ENCODE measurements at places on chromosomes 3 and 15.

DNA sequence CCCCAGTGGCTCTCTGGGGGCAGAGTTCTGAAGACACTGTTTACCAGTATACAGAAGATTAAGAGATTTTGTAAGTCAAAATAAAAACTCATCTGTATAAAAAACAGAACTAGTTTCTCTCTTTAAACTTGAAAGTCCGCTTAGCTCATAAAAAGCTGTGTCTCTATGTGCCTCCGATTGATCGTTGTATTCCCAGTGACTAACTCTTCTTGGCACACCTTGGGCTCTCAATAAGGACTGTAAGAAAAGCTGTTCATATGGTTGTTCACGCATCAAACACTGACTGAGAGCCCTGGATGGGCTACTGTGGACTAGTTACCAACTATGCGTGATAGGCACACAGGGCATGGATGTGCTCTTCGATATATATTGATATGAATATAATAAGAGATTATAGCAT, 107.9 kb downstream of the P3H2 start:
- DNase-seq, result no peak

DNA sequence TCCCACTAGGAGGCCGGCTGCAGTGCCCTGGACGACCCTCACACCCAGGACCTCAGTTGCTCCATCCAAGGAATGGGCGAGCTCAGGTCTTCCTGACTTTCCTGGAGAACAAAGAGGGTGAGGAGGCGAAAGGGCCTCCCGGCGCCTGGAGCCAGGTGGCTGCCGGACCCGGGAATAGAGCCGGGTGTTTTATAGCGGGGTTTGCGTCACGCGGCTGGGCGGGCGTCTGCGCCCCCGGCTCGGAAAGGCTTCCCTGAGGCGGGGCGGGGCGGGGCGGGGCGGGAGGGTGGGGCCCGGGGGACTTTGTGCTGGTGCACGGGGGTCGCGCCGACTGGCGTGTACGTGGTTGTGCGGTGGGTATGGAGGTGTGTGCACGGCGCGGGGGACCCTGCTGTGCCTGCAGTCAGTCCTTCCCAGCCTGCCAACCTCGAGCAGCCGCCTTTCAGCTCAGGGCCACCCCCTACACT, 4.6 kb upstream of the PRKCD start:
- no peak for DNase-seq

- DNase-seq, result no peak
Measured at GRCh38 chr15:85443046-85443445, 62.6 kb downstream of the AKAP13 start.

GRCh38 chr15:78192826-78193594, 41.4 kb downstream of the ACSBG1 start:
- no peak for DNase-seq

DNA sequence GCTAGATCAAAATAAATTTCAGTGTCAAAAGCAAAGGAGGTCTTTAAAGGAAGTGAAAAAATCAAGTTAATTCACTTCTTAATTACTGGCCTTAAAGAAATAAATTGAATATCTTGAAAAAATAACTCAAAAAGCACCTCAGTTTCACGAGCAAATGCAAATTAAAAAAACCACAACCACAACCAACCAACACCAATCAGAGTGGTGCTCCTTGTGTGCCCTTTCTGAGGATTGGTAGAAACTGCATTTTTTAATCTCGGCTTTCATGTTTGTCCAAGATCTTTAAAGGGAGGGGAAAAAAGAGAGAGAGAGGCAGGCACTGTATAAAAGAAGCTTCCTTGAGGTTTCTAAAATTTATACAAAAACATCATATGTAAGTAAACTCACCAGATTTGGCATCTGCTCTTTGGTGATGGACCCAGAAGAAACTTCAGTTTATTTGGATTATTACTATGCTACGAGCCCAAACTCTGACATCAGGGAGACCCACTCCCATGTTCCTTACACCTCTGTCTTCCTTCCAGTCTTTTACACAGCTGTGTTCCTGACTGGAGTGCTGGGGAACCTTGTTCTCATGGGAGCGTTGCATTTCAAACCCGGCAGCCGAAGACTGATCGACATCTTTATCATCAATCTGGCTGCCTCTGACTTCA, at the start of gene GPR15:
TSS of gene GPR15 (plus strand) at position 357 of the 653 bp plus-strand sequence. CDS start at position 413, 56 bp downstream.
- DNase-seq, result no peak

- no peak for DNase-seq
Measured at GRCh38 chr3:132682201-132682600, 22.1 kb downstream of the UBA5 start.

Data from CD8-positive, alpha-beta memory T cell (primary cell).